Mammary microvascular endothelial cell (primary cell): ENCODE measurements at places on chromosomes 12 and 14. TPM values are rescaled to one million over a fixed set of nuclear protein-coding genes. Genes with fewer than 3 reads are reported as not detected.

Gene ALX1
- total RNA-seq, result not detected in 2 replicates

Gene GNB3
- total RNA-seq, result 0.10 and 0.20 TPM in 2 replicates

Gene ABCC9
- 0.05 and 0.07 TPM in 2 replicates for total RNA-seq

Gene NKX2-8
- not detected in 2 replicates for total RNA-seq

Gene LMNTD1
- total RNA-seq, result 0.07 TPM in 1 of 2 replicates, not detected in the other

Gene SSPN
- total RNA-seq, result 0.94 and 1.7 TPM in 2 replicates

Gene KCNJ8
- total RNA-seq, result not detected in 2 replicates

Gene DBX2
- not detected in 2 replicates for total RNA-seq

Gene GCN1
- total RNA-seq, result 72.3 and 80.8 TPM in 2 replicates

Gene OAS2
- 88.9 and 101 TPM in 2 replicates for total RNA-seq

Gene POTEG
- total RNA-seq, result not detected in 2 replicates

Gene DTX1
- total RNA-seq, result not detected in 2 replicates

Gene TRHDE
- not detected in 2 replicates for total RNA-seq

Gene PRMT5
- 71.5 and 73.8 TPM in 2 replicates for total RNA-seq

Gene DPPA3
- total RNA-seq, result not detected in 2 replicates

Gene FIGNL2
- 0.15 and 0.33 TPM in 2 replicates for total RNA-seq

Gene BDKRB2
- total RNA-seq, result 1.9 and 2.0 TPM in 2 replicates

Gene TPH2
- 0.20 TPM in 1 of 2 replicates, not detected in the other for total RNA-seq

Gene RPS6KL1
- total RNA-seq, result 11.1 and 14.0 TPM in 2 replicates

Gene EPYC
- total RNA-seq, result not detected in 2 replicates

Gene KCNK10
- total RNA-seq, result not detected in 2 replicates

Gene KLRC3
- not detected in 2 replicates for total RNA-seq
